ENCODE measurements at places on chromosomes 5 and 9. TPM values are rescaled to one million over a fixed set of nuclear protein-coding genes. Genes with fewer than 3 reads are reported as not detected.

ADAMTS16 gene
- not detected for polyA plus RNA-seq

NR6A1 gene
- 0.15 TPM for polyA plus RNA-seq

GABRA1 gene
- polyA plus RNA-seq = not detected

ROPN1L gene
- polyA plus RNA-seq = 1.1 TPM

PRRX2 gene
- polyA plus RNA-seq = not detected

- H3K36me3 ChIP-seq = no peaks in the 10 kb centered on the region
- no peak for DNase-seq
- peak overlapping the region; percentile 76 for H3K27ac ChIP-seq
- H3K27me3 ChIP-seq = no peaks in the 10 kb centered on the region
- peaks cover 28% of the 10 kb centered on the region for H3K4me1 ChIP-seq
Observed at GRCh38 chr5:180159756-180160155, 49.3 kb downstream of the RASGEF1C start.

- no peaks in the 10 kb centered on the region for H3K36me3 ChIP-seq
- peak overlapping the region; percentile 81 for H3K4me3 ChIP-seq
- H3K27me3 ChIP-seq = no peaks in the 10 kb centered on the region
- DNase-seq = peak; percentile 1
Observed at GRCh38 chr5:81971111-81971711, 612 bp upstream of the ATG10 start.

DNA sequence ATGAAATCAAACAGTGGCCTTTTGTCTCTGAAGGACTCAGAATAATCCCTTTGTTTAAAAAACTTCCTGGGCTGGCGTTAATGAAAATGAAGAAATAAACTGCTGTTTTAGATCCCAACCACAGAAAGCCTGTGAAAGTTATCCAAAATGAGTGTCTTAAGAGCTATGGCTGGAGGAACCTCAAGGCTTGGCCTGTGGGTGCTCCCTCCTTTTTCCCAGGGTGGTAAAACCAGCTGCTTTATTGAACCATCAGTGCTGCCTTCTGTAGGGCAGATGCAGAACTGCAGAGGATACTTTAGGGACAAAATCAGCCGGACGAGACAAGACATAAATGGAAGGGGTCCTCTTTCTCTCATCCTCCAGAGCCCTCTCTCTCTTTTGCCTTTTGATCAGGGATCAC lies 100.9 kb downstream of the SMARCA2 start:
- H3K4me3 ChIP-seq = no peak overlapping the region
- DNase-seq = no peak
- H3K27ac ChIP-seq = no peak overlapping the region

DNA sequence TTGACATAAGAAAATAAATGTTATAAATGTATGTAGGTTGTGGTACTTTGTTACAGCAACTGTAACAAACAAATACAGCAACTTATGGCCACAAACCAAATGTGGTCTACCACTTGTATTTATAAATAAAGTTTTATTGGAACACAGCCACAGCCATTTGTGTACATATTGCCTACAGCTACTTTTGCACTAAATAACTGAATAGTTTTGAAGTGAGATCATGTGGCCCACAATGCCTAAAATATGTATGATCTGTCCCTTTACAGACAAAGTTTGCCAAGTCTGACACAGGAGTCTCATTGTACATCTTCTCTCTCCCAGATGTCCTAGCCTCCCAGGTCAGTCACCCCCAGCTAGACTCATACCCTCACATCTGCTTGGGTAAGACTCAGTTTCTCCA lies 283.6 kb upstream of the PRDM9 start:
- no peaks in the 10 kb centered on the region for H3K36me3 ChIP-seq
- no peaks in the 10 kb centered on the region for H3K27me3 ChIP-seq
- H3K27ac ChIP-seq = no peak overlapping the region
- no peak for DNase-seq
- no peak overlapping the region for H3K4me3 ChIP-seq

GRCh38 chr9:89605465-89606048 lies 745 bp downstream of the GADD45G start:
- no peak overlapping the region for H3K27ac ChIP-seq
- H3K4me3 ChIP-seq = peak overlapping the region; percentile 62
- DNase-seq = peak; percentile 42

- H3K27me3 ChIP-seq = no peaks in the 10 kb centered on the region
- H3K4me3 ChIP-seq = no peak overlapping the region
- no peak overlapping the region for H3K27ac ChIP-seq
- no peak for DNase-seq
Observed at GRCh38 chr9:133118568-133118967, 2.5 kb downstream of the RALGDS start.

DNA sequence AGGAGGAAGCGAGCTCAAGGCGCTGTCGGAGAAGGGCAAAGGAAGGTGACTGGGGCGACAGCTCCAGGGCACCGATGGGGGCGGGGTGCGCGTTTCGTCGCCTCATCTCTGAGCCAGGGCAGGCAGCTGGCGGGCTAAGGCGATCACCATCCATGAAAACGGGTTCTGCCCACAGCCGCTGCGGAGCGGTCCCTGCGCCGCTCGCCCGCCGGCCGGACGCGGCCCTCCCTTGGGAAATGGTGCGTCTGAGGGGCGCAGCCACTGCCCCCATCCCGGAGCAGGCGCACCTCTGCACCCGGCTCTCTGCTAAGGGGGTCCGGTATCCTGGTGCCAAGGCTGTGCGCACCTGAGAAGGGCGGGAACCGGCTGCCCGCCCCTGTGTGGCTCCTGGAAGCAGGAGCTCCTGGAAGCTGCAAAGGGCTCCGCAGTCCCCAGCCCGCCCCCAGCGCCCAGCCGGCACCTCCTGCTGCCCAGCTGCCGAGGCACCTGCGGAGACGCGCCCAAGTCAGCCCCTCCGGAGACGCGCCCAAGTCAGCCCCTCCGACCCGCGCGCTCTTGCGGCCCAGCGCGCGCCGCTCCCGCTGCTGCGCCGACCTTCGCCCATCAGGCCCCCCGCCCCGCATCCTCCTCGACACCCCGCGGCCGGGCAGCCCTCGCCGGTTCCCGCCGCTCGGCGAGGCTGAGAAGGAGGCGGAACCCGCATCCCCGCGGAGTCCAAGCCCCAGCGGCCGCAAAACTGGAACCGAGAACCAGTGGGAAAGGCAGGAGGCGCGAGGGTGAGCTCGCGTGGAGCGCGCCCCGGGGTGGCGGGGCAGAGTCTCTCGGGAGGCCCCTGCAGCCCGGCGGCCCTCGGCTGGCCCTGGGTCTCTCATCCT lies 757 bp downstream of the ANKRD34B start:
- no peaks in the 10 kb centered on the region for H3K36me3 ChIP-seq
- no peak for DNase-seq
- no peak overlapping the region for H3K27ac ChIP-seq
- H3K4me3 ChIP-seq = peak overlapping the region; percentile 64
- H3K27me3 ChIP-seq = peaks cover 85% of the 10 kb centered on the region

Data from CD14-positive monocyte (primary cell).